ENCODE measurements at places on chromosomes 7 and 10. TPM values are rescaled to one million over a fixed set of nuclear protein-coding genes. Genes with fewer than 3 reads are reported as not detected.

DNA sequence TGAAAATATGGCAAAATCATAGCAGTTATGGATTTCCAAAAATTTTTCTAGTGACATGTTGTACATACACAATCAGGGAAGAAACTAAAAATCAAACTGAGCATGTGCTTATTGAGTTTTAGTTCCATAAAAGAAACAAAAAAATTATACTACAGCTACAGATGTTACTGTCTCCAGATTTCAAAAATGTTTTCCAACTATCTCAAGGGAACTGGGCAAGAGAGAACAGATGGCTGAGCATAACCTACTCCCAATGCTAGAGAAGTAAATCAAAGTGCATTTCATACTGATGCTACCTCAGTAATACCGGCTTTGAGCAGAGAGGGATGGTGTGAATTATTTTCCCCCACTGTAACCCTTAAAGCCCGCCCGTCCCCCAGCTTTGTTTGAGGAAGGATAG, 40.7 kb upstream of the KMT2C start:
- DNase-seq, result no peak

The NUDT13 gene
- 1.8 TPM for total RNA-seq

DNA sequence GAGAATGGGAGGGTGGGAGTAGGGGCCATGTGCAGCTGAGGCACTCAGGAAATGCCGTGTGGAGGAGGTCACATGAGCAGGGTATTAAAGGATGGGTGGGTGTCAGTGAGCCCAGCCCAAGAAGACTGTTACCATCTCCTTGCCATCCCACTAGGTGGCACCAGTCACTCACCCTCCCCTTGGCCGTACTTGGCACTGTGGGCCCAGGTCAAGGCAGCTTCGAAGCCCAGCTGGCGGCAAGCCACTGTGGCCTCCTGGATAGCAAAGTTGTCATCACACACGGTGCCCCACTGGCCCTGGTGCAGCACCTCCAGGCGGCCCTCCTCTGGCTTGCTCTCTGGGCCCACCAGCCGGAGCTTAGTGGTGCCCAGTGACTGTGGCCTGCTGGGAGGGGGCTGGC, 5.4 kb downstream of the LOXL4 start:
- DNase-seq, result no peak

GRCh38 chr10:125201108-125201524, 40.8 kb upstream of the CTBP2 start:
- DNase-seq, result no peak

The DEPP1 gene
- total RNA-seq, result 12.2 TPM

The PLXNA4 gene
- 0.66 TPM for total RNA-seq

DNA sequence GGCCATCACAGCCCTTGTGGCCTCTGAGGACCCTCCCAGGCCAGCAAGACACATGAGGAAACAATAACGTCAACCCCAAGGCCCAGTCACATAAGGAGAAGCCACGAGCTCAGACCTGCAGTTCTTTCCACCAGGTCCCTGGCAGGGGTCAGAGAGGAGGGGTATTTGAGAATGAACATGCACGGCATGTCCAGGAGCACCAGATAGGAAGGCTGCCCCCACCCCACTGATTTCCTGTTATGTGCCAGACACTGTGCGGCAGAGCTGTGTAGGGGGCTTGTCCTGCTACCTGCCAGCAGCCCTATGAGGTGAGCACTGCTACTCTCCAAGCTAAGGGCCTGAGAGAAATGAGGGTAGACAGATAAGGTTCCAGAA, 40.7 kb upstream of the ZMIZ1 start:
- DNase-seq, result no peak

Data from thymus (tissue), 14 donors.